ENCODE measurements at places on chromosomes 7 and 10. TPM values are rescaled to one million over a fixed set of nuclear protein-coding genes. Genes with fewer than 3 reads are reported as not detected.

GRCh38 chr10:114682121-114682520 is 24.0 kb upstream of the ABLIM1 start:
- DNase-seq: no peak

GRCh38 chr10:103470761-103471653 is 8.0 kb downstream of the CALHM3 start:
- DNase-seq: peak; percentile 67

The DYNC1I1 gene
- polyA plus RNA-seq: not detected

DNA sequence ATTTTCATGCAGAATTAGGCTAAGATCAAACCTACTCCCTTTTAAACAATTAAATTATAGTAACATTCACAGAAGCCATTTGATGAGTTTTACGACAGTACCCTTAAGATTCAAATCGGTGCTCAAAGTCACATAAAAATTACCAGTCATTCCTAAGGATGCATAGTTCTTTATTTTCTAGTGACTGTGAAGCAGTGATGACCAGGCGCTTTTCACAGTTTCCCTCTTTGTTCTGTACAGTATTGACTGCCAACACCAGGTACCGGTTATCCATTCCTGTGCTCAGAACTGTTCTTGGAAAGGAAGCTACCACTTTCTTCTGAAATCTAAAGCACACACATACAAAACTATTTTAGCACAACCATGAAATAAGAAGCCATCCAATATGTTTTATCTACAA is 1.9 kb downstream of the DNA2 start:
- DNase-seq: no peak

- no peak for DNase-seq
Observed at GRCh38 chr10:59007307-59008025, 169.0 kb upstream of the PHYHIPL start.

- DNase-seq: no peak
Observed at GRCh38 chr7:76053461-76053860, 5.6 kb downstream of the MDH2 start.

The HACD1 gene
- 3.1 TPM for polyA plus RNA-seq

DNA sequence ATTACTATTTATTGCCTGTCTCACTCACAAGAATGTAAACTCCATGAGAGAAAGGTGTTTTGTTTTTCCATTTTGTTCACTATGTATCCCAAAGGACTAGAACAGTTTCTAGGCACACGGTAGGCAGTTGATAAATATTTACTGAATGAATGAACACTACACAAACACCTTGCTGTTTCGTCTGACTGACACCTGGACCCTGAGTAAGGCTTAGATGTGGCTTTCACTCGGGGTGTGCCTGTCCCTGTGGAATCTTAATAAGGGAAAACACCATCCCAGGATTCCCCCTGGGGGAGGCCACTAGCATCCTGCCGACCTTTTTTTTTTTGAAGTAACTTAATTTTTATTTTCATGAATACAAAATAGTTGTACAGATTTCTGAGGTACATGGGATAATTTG is 66.6 kb upstream of the STEAP1B start:
- no peak for DNase-seq

- DNase-seq: no peak
Observed at GRCh38 chr10:118974951-118975350, 54.6 kb upstream of the NANOS1 start.

The PNLIPRP1 gene
- not detected for polyA plus RNA-seq

DNA sequence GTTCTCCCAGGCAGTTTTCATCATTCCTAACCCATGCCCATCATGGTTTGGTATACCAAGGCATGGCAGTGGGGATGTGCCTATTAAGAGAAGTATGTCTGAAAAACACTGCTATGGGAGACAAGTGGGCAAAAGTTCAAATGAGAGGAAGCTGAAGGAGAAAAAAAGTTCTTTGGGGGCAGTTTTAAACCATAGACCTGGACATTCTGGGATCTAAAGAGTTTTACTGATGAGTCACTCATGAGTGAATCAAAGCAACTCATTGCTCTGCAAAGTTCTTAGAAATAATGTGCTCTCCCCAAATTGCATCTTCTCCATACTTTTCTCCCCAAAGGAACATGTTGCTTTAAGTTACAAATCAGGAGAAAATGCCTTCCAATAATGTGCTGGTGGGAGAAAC is 256.9 kb upstream of the MTPN start:
- no peak for DNase-seq

The ZNF503 gene
- not detected for polyA plus RNA-seq

- DNase-seq: no peak
Observed at GRCh38 chr7:963236-964078, 9.0 kb upstream of the ADAP1 start.

- DNase-seq: no peak
Observed at GRCh38 chr10:17443707-17444387, 10.5 kb downstream of the ST8SIA6 start.

- DNase-seq: no peak
Observed at GRCh38 chr10:51425431-51425830, 274.0 kb downstream of the CSTF2T start.

DNA sequence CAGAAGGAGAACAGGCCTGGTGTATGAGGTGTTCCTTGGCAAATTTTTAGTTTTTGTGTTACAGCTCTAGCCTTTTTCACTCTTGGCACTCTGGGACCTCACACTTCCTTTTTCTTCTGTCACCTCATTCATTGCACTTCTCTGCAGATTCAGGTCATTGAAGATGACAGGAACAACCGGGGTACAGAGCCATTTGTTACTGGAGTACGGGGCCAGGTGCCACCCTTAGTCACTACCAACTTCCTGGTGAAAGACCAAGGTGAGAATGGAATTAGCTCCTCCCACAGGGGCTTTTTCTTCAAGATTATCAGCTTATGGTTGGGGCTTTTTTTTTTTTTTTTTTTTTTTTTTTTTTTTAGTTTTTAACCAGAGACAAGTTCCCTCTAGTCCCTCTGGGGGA is 18.5 kb upstream of the CHCHD1 start:
- peak; percentile 81 for DNase-seq

DNA sequence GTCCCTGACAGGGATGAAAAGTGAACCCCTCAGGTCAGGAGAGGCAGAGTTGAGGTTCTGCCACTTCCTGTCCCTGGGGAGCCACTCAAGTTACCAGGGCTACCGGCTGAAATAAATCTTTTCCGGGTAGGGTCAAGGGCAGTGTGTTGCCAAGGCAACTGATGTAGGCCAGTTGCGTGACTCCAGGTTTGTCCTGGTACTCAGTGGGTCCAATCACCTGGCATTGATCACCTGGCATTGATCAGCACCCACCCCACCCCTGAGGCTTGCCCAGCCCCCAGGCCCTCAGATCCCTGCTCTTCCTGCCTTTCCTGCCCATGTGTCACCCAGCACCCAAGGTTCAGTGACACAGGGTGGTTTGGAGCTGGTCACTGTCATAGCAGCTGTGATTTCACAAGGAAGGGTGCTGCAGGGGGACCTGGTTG is 5.9 kb downstream of the SAP25 start:
- DNase-seq: no peak

GRCh38 chr10:120841522-120842189 is 9.5 kb upstream of the WDR11 start:
- no peak for DNase-seq

DNA sequence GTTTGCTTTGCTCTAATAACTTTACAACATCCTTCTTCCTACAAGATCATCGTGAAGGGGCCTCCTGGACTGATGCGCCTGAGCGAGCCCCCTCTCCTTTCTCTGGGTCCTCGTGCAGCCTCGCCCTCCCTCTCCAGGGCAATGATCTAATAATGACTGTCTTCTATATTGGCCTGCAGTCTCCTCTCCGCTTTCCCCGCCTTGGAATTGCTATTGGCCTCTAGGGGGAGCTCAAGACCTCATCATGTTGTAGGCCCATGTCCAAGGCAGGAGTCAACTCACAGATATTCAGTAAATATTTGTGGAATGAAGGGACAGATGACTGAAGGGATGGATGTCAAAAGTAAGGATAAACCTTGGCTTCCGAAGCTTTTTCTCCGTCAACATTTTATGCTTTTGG is 1180.3 kb downstream of the TYW1 start:
- no peak for DNase-seq

The PON1 gene
- polyA plus RNA-seq: not detected

- no peak for DNase-seq
Observed at GRCh38 chr10:68087685-68088401, 12.8 kb upstream of the HERC4 start.

- no peak for DNase-seq
Observed at GRCh38 chr7:136074843-136075242, 97.7 kb upstream of the MTPN start.

DNA sequence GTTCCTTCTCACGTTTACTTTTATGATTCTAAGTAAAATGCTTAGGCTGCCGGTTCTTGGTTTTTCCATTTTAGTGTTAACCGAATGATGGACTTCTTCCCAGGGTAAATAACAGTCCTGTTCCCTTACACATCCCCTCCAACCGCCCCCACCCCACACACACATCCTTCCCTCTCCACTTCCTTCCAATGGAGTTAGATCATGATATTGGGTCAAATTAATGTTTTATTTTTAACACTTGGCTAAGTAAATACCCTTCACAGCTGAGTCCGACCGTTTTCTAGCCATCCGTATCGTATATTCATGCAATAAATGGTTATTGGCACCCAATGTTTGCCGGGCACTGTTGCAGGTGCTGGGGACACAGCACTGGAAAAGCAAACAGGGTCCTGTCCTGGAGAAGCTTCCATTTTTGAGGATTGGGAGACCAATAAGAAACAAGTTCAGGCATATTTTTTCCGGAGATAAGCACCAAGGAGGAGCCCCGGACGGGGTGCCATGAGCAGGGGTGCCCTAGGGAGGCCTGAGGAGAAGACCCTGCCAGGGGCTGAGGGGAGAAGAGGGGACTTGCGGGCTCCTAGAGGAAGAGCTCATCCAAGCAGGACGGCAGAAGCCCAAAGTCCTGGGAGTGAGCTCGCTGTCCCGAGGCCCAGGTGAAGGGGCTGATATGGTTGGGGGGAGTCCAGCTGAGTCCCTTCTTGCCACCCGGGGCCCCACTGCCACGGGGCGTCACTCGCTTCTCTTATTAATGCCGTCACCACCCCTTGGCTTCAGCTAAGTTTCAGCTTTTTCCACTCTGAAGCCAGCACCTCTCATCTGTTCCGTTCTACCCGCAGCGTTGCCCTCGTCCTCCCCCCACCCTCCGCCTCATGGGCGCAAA is 126.0 kb upstream of the RET start:
- DNase-seq: no peak

DNA sequence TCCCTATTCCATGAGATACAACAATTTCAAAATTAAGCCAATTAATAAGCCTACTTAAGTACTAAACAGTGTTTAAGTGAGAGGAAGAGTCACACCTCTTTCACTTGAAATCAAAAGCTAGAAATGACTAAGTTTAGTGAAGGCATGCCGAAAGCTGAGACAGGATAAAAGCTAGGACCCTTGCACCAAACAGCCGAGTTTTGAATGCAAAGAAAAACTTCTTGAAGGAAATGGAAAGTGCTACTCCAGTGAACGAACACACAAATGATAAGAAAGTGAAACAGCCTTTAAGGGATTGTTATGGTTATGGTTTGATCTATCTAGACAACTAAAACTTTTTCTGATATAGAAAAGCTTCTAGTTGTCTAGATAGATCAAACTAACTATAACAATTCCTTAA is 135.4 kb upstream of the KMT2E start:
- no peak for DNase-seq

The SPDYE17 gene
- not detected for polyA plus RNA-seq

GRCh38 chr10:22370320-22370719 is 25.0 kb downstream of the SPAG6 start:
- DNase-seq: no peak

DNA sequence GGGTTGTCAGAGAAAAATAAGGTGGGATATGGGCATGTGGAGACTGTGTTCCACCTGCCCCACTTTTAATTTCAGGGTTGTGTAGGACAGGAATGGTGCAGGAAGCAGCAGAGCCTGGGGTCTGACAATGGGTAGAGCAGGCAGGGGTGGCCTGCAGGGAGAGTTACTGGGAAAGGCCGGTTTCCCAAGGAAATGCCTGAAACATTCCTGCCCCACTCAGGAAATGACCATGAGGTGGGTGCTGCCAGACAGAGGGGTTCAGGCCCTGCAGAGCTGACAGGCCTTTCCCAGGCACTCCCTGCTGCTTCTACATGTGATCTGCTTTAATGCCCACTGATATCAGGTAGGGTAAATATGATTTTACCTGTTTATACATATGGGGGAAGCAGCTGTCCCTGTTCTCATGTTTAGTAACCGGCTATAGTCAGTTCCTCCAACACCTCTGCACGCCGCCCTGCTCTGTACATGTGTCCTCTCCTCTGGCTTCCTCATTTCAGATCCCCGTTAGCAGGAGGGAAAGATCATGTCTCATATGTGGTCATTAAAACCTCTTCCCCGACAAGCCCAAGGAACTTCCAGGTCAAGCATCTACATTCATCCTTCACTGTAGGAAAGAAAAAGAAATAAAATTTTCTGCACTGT is 118.6 kb upstream of the PRSS58 start:
- no peak for DNase-seq

The SMC3 gene
- 43.8 TPM for polyA plus RNA-seq

DNA sequence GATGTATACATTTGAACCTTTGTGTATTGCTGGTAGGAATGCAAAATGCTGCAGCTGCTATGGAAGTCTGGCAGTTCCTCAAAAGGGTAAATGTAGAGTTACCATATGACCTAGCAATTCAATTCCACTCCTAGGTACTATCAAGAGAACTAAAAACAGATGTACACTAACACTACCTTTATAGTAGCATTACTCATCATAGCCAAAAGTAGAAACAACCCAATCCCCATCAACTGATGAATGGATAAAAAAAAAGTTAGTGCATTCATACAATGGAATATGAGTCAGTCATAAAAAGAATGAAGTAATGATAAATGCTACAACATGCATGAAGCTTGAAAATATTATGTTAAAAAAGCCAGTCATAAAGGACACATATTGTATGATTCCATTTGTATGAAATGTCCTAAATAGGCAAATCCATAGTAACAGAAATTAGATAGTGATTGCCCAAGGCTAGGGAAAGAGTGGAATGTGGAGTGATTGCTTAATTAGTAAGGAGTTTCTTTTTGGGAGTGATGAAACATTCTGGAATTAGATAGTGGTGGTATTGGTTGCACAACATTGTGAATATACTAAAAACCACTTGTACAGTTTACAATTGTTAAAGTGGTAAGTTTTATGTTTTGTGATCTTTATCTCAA is 96.4 kb upstream of the AOAH start:
- no peak for DNase-seq

DNA sequence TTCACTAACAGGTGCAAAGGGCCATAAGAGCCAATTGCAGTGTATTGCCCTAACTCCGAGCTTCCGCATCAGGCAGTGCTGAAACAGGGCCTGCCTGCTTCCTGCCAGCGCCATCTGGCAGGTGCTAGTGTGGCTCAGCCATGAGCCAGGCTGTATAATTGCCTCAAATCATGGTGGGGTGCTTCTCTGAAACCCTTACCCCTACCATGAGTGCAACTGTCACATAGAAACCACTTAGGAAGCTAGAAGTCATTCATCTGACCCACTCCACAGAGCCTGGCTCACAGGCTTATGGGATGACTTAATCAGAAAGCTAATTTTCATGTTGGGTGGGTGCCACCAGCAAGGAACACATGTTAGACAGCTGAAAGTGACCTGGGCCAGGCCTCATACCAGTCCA is 133.3 kb upstream of the LAMB4 start:
- DNase-seq: no peak

The CYP26C1 gene
- not detected for polyA plus RNA-seq

The PRLHR gene
- not detected for polyA plus RNA-seq
